Fibroblast of skin of left quadriceps (primary cell): ENCODE measurements at places on chromosomes 7 and 10.

GRCh38 chr7:11175887-11176286 lies 202.2 kb downstream of the PHF14 start:
- no peak for DNase-seq

DNA sequence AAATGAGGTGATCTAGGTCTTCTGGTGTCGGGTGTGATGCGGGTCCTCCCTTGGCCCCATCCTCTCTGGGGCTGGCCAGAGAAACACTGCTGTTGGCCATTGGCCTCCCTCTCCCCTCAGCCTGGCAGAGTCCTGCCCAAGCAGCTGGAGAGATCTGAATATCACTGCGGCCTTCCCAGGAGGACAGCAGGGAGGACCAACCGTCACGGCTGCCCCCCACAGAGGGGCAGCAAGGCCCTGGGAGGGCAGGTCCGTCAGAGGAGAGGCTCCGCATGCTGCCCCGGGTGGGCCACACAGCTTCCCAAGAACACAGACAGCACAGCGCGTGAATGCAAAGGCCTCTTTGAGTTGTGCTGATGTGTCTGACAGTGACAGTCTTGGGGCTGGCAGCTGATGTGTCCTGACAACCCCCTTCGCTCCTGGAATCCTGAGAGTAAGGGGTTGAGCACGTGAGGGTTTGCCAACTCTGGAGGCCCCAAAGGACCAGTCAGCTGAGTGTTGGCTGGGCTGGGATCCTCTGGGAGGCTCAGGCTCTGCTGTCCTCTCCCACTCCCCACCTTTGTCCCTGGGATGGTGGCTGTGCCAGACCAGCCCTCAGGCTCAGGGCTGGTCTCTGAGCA lies 132.5 kb upstream of the UNC5B start:
- no peak for DNase-seq

DNA sequence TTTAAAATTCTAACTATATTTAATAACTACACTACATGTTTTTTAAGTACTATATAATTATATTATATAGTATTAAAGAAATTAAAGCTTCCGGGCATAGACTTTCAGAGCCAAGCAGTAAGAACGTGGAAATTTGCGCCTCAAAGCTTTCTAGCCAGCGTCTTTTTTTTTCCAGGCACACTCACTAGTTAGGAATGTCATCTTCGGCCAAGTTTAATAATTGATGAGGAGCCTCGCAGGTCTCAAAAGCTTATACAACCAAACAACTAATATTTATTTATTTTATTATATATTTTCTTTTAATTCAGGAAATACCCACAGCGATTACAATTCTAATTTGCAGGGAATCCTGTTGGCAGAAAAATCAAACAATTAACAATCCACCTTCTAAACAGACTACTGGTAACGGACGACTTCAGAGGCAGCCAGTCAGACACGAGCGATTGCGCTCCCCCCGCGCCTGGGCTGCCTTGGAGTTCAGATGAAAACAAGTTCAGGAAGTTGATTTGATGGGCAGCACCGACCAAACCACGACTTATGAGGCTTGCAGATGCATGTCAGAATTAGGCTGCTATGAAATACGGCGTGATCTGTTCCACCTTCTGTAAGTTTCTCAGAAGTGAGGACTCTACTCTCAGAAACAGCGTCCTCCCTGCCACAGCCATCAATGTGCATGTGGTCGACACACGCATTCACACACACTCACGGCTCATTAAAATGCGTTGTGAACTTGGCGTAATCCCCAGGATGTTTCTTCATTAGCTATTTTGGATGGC lies 431.8 kb upstream of the MGMT start:
- no peak for DNase-seq

- DNase-seq: no peak
These were observed 225.0 kb downstream of the BUB3 start for GRCh38 chr10:123379156-123379555.

DNA sequence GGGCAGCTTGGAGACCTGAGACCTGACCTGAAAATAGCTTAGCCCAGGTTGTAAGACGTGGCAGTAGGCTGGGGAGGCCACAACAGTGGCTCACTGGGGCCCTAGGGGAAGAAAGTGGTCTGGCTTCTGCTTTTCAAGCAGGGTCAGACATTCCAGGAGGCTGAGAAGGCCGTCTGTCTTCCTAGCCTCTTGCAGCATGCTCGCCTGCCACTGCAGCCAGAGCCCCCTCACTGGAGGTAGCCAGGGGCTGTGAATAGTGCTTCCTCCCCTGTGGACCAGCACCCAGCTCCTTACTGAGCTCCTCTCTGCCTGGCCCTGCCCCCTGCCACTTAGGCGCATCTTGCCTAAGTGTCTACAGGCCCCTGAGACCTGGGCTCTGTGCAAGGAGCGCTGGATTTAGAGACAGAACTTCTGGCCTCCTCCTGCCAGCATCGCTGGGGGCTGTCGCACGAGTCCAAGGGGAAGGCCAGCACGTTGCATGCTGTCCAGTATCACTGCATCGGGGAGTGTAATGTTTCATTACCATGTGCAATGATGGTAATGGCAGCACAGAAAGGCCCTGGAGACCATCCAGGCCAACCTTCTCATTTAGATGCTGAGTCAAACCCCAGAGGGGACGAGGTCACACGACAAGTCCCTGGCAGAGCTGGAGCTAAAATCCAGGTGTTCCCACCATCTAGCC lies 12.7 kb downstream of the ZMIZ1 start:
- DNase-seq: no peak

- no peak for DNase-seq
These were observed 48.8 kb downstream of the PLPP4 start for GRCh38 chr10:120505866-120506265.

DNA sequence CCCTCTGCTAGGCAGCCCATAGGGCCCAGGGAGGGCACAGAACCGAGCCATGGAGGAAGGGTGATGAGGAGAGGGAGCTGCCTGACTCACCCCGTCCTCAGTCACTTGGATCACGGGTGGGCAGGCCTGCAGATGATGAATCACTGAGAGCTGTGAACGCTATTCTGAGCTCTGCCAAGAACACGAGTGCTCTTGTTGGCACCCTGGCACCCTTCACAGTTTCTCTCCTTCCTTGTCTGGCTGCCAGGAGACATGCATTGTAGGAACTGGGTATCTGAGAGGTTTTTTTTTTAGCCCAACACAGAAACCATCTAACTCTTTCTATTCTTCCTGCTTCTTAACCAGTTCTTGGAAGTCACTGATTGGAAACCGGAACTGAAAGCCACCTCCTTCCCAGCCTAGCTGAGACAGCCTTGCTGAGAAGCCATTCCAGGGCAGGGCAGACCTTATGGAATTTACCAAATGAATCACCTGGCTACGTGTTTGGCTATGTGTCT lies 82.1 kb downstream of the SLC37A3 start:
- DNase-seq: no peak

- no peak for DNase-seq
These were observed 53.7 kb downstream of the CPED1 start for GRCh38 chr7:121042195-121042594.

DNA sequence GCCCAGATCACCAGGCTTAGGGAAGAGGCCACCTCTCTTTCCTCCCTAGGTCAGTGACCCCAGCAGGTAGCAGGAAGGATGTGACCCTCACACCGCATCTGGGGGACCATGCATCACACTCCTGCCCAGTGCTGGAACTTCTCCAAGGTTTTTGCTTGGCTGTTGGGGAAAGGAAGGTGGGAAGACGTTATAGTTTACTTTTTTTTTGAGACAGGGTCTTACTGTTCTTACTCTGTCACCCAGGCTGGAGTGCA lies 8.6 kb downstream of the ZCCHC24 start:
- no peak for DNase-seq

DNA sequence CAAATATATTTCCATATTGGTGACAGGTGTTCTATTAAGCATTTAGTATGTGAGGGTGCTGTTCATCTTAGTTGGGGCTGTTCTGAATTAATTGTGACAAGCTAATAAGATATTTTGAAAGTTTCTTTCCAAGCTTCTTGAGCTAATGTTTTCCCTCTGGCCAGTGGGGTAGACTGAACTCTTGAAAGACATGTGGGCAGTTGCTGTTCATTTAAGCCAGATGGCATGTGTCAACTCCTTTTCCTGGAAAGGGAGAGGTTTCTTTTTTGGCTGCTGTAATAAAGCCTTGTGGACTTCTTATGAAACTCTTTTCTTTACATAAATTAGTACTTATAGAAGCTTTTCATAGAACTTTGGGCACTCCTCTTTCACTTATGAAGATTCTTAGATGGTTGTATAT lies 21.7 kb downstream of the RAB18 start:
- peak; percentile 47 for DNase-seq

GRCh38 chr10:62084451-62084850 lies 183.0 kb downstream of the ARID5B start:
- DNase-seq: no peak

DNA sequence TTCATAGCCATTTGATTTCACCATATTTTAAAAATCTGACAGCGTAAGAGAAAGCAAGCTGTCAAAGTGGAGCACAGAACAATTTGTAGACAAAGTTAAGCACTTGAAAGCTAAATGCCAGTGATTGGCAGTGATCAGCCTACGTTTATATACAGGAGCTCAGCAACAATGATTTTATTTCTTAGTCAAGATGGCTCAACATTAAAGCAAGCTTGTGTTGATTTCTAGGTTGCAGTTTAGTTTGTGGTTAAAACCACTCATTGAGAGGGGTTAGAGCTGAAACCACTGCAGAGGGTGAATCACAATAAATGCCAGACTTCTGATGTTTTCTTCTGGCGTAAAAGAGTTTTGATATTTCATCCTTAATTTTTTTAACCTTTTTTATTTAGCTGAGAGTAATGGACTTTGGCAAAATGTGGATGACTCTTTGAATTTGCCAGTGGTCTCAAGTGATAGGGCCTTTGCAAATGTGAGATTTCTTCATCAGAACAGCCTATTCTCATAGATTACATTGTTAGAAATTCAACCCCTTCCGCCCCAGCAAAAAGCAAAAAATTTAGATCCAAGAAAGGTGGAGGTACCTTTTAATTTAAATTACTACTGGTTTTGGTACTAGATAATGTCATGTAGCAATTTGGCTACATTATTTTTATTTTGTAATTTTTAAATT lies 73.8 kb downstream of the SHOC2 start:
- DNase-seq: peak; percentile 66

- no peak for DNase-seq
These were observed 7.0 kb downstream of the ALOX5 start for GRCh38 chr10:45380903-45381620.

- no peak for DNase-seq
These were observed 107.5 kb downstream of the REEP3 start for GRCh38 chr10:63628526-63629362.

- DNase-seq: no peak
These were observed 349.8 kb downstream of the SDK1 start for GRCh38 chr7:3650844-3651243.

DNA sequence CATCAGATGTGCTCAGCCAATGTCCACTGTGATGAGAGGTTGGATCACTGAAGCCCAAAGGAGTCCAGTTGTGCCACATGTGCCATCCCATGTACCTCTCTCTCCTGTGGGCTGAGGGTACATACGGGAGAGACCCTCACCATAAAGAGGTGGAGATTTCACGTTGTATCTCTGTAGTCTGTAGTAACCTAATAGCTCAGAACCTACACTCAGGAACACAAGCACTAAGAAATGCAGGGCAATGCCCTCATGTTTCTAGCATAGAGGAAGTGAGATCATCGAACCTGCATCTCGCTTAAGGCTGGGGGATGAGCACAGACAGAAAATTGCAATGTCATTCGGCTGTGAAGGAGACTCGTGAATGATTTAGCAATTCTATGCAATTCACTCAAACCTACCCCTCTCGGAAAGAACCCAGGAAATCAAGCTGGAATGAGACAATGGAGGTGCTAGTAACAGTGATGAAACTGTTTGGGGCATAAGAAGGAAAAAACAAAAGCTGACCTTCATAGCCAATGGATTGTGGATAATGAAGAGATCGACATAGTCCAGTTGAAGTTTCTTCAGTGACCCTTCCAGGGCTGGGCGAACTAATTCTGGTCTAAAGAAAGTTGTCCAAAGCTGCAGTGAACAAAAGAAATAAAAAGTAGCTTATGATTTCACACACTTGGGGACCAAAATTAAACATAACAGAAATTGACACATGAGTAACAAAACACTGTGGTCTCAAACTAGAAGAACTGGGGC lies 80.3 kb upstream of the UCN3 start:
- peak; percentile 35 for DNase-seq

GRCh38 chr7:158112571-158113320 lies 474.9 kb downstream of the PTPRN2 start:
- DNase-seq: no peak

GRCh38 chr10:6347391-6347951 lies 144.7 kb downstream of the PFKFB3 start:
- DNase-seq: no peak

GRCh38 chr7:151276666-151277590 lies 28.4 kb upstream of the SMARCD3 start:
- DNase-seq: peak; percentile 31

DNA sequence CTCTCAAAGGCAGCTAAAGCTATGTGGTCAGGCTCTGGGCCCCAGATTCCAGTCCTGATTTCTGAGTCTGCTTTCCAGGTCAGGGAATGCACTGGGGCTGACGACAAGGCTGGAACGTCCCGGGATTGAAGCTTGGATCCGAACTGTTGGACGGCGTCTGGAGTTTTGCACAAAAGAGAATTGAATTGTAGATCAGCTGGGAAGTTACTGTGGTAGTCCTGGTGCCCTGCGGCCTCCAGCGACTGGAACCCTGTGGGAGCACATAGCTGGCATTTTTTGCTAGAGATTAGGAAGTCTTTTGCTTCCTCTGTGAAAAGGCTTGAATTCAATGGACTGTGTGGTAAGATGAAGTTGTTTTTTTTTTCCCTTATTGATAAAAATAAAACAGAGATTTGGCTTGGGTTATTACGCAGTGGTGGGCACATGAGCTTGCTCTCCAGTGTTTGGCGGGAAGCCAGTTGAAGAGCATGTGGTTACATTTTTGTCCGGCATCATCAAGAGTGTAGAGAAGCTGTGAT lies at the start of gene HK1:
TSS of gene HK1 (plus strand) at position 51 of the 518 bp plus-strand sequence.
- DNase-seq: no peak

- peak; percentile 32 for DNase-seq
These were observed 204.6 kb downstream of the ARHGAP21 start for GRCh38 chr10:24518981-24519597.

DNA sequence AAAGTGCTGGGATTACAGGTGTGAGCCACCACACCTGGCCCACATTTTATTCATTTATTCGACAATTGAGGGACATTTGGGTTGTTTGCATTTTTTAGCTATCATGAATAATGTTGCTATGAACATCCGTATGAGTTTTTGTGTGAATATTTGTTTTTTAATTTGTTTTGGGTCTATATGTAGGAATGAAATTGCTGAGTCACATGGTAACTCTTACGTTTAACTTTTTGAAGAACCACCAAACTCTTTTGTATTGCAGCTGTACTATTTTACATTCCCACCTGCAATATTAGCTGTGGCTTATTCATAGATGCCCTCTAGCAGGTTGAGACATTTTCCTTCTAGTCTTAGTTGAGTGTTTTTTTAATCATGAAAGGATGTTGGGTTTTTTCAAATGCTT lies 14.4 kb downstream of the PLAC9 start:
- no peak for DNase-seq

GRCh38 chr10:30553626-30554439 lies 75.7 kb downstream of the LYZL2 start:
- no peak for DNase-seq

DNA sequence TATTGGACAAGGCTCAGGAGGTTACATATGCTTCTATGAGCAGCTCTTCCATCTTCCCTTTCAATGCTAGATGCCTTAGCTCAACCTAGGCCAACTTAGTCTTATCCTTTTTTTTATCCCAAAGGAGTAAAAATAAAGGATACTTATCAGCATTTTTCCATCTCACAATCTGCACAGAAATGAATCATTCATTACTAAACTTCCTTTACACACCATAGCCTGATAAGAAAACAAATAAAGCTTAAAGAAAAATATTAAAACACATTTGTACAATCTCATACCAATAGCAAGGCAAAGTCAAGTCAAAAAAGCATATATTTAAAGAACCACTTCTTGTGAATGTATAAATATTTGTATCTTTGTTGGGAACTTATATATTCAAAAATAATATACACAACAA lies 407.4 kb downstream of the GRM8 start:
- no peak for DNase-seq
